Spinal cord (tissue), 10 donors: ENCODE measurements at places on chromosomes 11 and 22. TPM values are rescaled to one million over a fixed set of nuclear protein-coding genes. Genes with fewer than 3 reads are reported as not detected.
A peak's percentile ranks its signal among the peaks of the same experiment; 100 is the strongest.

DNA sequence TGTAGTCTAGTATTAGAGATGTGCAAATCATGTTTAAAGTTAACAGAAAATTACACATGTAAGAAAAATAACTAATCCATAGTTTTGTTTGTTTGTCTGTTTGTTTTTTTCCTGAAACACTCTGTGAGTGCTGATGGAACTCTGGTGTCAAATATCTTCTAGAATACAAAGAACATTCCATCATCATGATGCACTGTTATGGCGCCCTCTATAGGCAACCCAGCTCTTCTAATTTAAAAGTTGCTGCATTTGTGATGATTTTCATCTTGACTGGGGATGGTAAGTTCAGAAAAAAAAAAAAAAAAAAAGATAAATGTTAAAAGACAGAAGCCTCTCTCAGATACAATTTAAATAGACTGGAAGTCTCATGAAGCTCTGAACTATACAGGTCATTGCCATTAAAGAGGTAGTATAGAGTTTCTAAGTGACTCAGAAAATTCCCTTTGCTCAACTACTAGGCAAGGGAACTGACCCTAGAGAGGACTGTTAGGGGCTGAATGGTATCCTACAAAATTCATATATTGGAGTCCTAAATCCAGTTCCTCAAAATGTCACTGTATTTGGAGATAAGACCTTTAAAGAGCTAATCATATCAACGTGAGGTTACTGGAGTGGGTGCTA is 597.2 kb upstream of the ANO3 start:
- no peak overlapping the region for H3K27ac ChIP-seq
- H3K27me3 ChIP-seq = no peaks in the 10 kb centered on the region
- no peak for DNase-seq
- H3K36me3 ChIP-seq = no peaks in the 10 kb centered on the region

The MRGPRX4 gene
- total RNA-seq = 0.20 TPM

The OR5A1 gene
- total RNA-seq = not detected

DNA sequence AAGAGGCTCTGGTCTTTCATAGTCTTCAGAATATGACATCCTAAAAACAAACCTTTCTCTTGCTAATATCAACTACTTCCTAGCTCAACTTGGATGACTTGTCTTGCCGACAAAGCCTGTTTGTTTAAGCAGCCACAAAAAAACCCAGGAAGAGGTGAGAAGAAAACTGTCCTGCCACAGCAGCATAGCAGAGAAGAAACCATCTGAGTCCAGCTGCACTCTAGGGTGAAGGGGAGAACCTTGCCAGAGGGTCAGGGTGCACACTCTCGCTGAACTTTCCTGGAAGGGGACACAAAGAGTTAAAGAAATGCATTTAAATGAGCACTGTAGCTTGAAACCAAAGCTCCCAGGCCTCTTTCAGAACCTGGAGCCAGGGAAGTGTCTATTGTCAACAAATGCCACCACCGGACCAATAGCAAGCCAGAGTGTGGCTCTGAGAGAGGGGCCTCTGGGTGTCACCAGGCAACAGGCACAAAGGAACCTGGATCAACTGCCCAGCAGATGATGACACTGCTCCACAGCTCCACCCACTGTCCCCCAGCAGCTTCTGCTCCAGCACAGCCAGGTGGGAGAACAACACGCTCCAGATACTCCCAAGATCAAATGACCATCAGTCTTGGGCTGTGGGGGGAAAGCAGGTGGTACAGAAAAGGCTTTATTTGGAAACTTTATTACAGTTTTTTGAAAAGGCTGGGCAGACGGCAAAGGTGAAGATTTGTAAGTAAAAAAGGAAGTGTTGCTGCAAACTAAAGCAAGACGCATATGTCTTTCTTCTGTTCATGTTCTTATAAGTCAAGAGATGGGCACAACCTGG is 105.7 kb downstream of the RASSF10 start:
- peak; percentile 43 for DNase-seq
- H3K4me3 ChIP-seq = no peak overlapping the region
- H3K4me1 ChIP-seq = peaks cover 23% of the 10 kb centered on the region
- peak overlapping the region; percentile 68 for H3K27ac ChIP-seq
- no peaks in the 10 kb centered on the region for H3K27me3 ChIP-seq

GRCh38 chr11:111082664-111083063 is 162.9 kb upstream of the POU2AF2 start:
- DNase-seq = no peak
- H3K27ac ChIP-seq = no peak overlapping the region
- H3K4me3 ChIP-seq = no peak overlapping the region

DNA sequence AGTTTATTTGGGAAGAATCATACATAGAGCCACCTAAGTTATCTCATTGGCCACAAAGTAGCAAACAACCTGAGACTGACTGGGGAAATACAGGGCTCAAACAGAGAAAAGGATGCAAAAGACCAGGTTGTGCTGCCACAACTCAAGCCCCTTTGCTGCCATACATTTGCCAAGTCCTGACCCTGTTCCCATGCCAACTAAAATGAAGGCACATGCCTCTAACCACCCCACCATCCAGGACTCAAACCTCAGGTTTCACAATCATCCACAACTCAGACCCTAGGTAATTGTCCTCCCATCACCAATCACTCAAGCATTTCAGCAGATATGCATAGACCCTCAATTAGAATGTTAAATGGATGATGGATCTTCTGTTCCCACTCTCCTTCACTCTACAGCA is 1.4 kb upstream of the MS4A1 start:
- H3K27ac ChIP-seq = no peak overlapping the region
- H3K4me1 ChIP-seq = no peaks in the 10 kb centered on the region
- H3K27me3 ChIP-seq = no peaks in the 10 kb centered on the region
- H3K4me3 ChIP-seq = no peak overlapping the region
- no peaks in the 10 kb centered on the region for H3K36me3 ChIP-seq
- no peak for DNase-seq

The POU2AF2 gene
- not detected for total RNA-seq

DNA sequence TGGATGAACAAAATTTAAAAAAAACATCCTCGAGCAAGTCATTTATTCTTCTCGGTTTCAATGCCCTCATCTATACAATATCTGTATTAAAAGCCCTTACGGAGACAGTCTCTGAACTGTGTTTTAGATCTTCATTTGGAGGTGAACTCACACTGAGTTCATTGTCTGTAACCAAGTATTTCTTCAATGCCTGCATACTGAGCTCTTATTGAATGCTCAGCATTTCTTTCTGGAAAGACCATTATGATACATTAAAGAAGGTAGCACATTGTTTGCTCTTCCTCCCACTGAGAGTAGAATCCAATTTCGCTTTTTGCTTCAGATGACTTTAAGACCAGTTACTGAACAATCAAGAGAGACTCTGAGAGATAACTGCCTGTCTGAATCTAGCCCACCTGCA is 1.7 kb upstream of the ANO3 start:
- H3K36me3 ChIP-seq = no peaks in the 10 kb centered on the region
- H3K27ac ChIP-seq = no peak overlapping the region
- no peak for DNase-seq
- H3K27me3 ChIP-seq = no peaks in the 10 kb centered on the region

GRCh38 chr11:46114961-46115360 is 6.3 kb downstream of the PHF21A start:
- no peak for DNase-seq
- H3K36me3 ChIP-seq = no peaks in the 10 kb centered on the region
- no peak overlapping the region for H3K4me3 ChIP-seq
- no peak overlapping the region for H3K27ac ChIP-seq
- H3K4me1 ChIP-seq = no peaks in the 10 kb centered on the region

The OR52N4 gene
- total RNA-seq = not detected

- no peaks in the 10 kb centered on the region for H3K27me3 ChIP-seq
- no peak overlapping the region for H3K4me3 ChIP-seq
- no peak overlapping the region for H3K27ac ChIP-seq
- no peak for DNase-seq
- no peaks in the 10 kb centered on the region for H3K4me1 ChIP-seq
Observed at GRCh38 chr11:44651535-44652155, 75.1 kb upstream of the TSPAN18 start.

DNA sequence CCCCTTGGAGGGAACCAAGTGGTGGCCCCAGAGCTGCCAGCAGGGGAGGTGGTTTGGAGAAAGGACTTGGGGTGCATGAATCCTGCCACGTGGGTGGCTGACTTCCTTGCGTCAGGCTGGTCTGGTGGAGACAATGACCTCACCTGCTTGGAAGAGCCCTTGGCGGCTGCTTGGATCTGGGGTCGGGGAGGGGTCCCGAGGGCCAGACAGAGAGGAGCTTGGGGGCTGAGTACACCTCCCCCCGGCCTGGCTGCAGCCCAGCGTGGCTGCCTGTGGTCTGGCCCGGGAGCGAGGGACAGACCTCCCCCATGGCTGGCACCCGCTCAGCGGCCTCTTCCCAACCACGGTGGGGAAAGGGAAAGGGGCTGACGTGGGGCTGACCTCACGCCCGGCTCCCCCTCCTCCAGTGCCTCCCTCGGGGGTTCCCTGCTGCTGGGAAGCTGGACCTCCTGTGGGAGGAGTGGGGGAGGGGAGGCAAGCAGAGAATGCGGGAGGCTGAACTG is 13.8 kb downstream of the LIF start:
- no peak for DNase-seq
- no peaks in the 10 kb centered on the region for H3K27me3 ChIP-seq
- H3K4me3 ChIP-seq = no peak overlapping the region
- no peak overlapping the region for H3K27ac ChIP-seq

GRCh38 chr22:44304354-44304753 is 8.4 kb downstream of the SHISAL1 start:
- H3K4me3 ChIP-seq = no peak overlapping the region
- DNase-seq = no peak
- no peak overlapping the region for H3K27ac ChIP-seq

The MS4A13 gene
- not detected for total RNA-seq

The PATE2 gene
- 1.5 TPM for total RNA-seq

GRCh38 chr11:67045314-67045713 is 11.3 kb upstream of the RHOD start:
- H3K4me1 ChIP-seq = no peaks in the 10 kb centered on the region
- H3K36me3 ChIP-seq = peaks cover 31% of the 10 kb centered on the region
- H3K27me3 ChIP-seq = no peaks in the 10 kb centered on the region
- no peak for DNase-seq
- no peak overlapping the region for H3K4me3 ChIP-seq

The CPSF7 gene
- total RNA-seq = 46.2 TPM

The LARGE1 gene
- 31.6 TPM for total RNA-seq

DNA sequence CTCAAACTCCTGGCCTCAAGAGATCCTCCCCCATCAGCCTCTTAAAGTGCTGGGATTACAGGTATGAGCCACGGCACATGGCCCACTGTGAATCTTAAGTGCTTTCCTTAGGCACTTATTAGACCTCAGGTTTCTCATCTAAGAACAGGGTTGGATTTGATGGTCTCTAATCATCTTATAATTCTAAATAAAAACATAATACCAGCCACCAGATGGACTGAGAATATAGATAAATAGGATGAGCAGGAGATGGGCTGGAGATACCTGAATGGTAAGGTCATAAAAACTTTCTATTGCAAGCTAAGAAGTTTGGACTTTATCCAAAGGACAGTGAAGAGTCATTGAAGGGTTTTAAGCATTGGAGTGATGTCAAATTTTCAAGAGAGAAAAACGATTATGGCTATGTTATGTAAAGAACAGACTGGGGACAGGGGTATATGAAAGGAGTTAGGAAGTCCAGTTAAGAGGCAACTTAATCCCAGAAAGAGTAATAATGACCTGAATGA is 85.2 kb downstream of the RELT start:
- no peak for DNase-seq
- no peaks in the 10 kb centered on the region for H3K4me1 ChIP-seq
- H3K4me3 ChIP-seq = no peak overlapping the region
- H3K27me3 ChIP-seq = no peaks in the 10 kb centered on the region
- no peak overlapping the region for H3K27ac ChIP-seq

DNA sequence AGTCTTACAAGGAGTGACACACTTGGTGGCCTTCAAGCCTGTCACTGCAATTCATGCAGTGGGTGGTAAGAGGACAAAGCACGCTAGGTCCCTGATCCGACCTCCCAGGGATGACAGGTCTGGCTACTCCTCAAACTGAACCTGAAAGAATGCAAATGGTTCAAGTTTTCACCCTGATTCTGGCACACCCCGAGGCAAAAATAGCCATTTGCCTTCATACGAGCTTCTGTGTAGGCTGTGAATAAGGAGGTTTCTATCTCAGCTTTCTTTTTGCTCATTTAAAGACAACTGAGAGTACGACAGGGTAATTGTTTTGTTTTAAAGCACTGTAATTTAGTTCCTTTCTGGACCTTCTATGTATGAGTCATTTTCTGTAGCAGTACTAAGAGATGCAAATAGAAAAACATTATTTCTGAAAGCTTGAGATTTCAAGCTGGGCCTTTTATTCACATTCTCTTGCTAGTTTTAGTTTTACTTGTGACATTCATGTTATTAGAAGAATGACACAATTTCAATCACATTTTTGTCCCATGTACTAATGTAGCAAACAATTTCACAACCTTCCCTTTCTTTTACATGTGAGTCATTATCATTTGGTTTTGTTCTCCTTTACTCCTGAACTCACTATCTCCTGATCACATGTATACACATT is 56.6 kb upstream of the FDX1 start:
- no peaks in the 10 kb centered on the region for H3K4me1 ChIP-seq
- H3K27ac ChIP-seq = no peak overlapping the region
- no peaks in the 10 kb centered on the region for H3K27me3 ChIP-seq
- no peaks in the 10 kb centered on the region for H3K36me3 ChIP-seq
- DNase-seq = no peak

The TEX12 gene
- 0.99 TPM for total RNA-seq

The PIH1D2 gene
- 12.9 TPM for total RNA-seq

DNA sequence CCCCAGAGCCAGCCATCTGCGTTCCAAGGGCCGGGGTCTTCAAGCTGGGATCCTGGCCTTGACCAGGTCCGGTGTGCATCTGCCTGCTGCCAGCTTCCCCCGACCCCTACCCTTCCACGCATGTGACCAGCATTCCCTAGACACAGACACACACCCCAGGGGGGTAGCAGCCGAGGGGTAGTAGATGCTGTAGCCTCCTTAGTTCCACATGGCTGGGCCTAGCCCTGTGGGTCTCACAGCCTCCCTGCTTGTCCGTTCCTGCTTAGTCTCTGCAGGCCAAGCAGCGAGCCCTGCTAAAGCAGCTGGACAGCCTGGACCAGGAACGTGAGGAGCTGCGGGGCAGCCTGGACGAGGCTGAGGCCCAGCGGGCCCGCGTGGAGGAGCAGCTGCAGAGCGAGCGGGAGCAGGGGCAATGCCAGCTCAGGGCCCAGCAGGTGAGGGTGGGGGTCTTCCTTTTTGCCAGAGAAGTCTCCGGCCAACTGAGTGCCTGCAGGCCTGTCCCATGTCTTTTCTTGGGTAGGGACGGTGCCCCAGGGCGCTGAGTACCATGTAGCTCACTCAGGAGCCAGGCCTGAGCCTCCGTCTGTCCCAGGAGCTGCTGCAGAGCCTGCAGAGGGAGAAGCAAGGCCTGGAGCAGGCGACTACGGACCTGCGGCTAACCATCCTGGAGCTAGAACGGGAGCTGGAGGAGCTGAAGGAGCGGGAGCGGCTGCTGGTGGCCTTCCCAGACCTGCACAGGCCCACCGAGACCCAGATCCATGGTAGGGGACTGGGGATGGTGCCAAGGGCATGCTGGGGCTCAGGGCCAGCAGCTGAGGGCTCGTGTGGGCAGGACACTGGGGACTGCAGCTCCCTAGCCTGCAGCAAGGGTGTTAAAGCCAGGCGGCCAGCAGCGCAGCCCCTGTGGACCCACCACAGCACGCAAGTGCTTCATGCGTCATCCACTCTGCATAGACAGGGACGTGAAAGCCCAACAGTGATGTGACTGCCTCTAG is 13.6 kb downstream of the RNF215 start:
- peaks cover 76% of the 10 kb centered on the region for H3K36me3 ChIP-seq
- peaks cover 17% of the 10 kb centered on the region for H3K4me1 ChIP-seq
- no peaks in the 10 kb centered on the region for H3K27me3 ChIP-seq
- no peak overlapping the region for H3K4me3 ChIP-seq

GRCh38 chr11:74345420-74345819 is 34.0 kb upstream of the P4HA3 start:
- no peaks in the 10 kb centered on the region for H3K4me1 ChIP-seq
- no peaks in the 10 kb centered on the region for H3K36me3 ChIP-seq
- no peak for DNase-seq
- H3K27me3 ChIP-seq = no peaks in the 10 kb centered on the region
- H3K4me3 ChIP-seq = no peak overlapping the region
